ENCODE measurements at places on chromosomes 5 and 9.

GRCh38 chr5:96431376-96432187 is 1.5 kb downstream of the PCSK1 start:
- no peak for DNase-seq

- no peak for DNase-seq
Measured at GRCh38 chr5:173155912-173156311, 11.6 kb downstream of the BNIP1 start.

DNA sequence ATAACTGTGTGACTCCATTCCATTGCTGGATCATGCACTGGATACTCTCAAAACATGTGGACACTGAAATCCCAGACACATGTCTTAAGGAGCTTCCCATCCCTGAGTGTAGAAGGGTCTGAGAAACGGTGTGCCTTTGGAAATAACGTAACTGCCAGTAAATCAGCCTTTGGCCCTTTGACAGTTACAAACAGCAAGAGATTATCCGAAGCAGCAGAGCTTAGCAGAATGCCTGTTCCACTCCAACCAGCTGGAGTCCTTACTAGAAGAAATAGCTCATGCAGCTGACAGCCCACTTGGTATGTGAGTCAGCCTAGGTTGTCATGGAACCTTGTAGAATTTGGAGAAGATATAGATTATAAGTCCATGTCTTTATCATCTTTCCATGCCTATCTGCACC is 7.0 kb downstream of the TMEM252 start:
- DNase-seq = no peak

DNA sequence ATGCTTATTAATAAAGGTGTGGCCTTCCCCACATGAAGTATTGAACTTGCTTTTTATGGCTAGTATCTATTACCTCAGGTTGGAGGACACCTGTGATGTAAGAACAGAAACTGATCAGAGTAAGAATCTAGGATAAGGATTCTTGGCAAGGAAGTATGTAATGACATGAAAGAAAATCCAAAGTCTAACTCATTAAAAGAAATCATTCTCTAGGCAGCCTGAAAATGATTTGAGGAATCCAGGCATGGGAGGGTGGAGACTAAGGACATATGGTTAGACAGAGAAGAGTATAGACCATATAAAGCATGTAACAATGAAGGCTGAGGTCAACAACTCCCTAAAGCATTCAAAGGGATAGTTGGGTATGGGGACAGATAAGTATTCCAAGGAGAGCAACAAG is 32.9 kb downstream of the PFDN1 start:
- DNase-seq = no peak

DNA sequence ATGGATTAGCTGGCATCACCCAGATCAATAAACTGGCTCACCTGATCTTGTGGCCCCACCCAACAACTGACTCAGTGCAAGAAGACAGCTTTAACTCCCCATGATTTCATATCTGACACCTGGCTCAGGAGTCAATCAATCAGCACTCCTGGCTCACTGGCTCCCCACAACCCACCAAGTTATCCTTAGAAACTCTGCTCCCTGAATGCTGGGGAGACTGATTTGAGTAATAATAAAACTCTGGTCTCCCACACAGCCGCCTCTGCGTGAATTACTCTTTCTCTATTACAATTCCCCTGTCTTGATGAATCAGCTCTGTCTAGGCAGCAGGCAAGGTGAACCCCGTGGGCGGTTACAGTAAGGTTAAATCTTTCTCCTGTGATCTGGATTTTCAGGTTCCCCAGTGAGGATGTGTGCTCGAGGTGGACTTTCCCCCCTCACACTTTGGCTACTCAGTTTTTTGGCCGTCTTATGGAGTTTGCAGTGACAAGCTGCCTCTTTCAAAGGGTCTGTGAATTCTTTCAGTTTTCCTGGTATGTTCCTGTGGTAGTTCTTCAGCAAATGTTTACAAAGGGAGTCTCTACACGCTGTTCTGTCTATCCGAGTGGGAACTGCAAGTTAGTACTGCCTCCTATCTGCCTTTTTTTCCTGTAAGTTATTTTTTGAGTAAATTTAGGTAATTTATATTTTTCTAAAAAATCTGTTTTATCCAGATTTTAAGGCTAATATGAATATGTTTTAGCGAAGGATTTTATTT is 500.2 kb upstream of the NUDT12 start:
- DNase-seq = no peak

GRCh38 chr5:158473016-158473635 is 614.2 kb upstream of the CLINT1 start:
- no peak for DNase-seq

DNA sequence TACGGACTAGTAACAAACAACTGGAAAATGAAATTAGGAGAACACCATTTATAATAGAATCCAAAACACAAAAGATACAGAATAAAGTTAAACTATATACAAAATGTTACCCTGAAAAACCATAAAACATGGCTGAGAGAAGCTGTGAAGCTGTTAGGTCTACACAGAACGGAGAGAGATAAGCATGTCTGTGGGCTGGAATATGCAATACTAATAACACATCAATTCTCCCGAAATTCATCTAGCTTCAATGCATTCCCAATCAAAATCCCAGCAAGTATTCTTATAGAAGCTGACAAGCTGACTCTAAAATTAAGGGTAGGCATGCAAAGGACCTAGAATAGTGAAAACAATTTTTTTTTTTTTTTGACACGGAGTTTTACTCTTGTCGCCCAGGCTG is 32.5 kb downstream of the CAMSAP1 start:
- no peak for DNase-seq

- DNase-seq = no peak
Measured at GRCh38 chr9:115126404-115126803, 8.4 kb upstream of the TNC start.

DNA sequence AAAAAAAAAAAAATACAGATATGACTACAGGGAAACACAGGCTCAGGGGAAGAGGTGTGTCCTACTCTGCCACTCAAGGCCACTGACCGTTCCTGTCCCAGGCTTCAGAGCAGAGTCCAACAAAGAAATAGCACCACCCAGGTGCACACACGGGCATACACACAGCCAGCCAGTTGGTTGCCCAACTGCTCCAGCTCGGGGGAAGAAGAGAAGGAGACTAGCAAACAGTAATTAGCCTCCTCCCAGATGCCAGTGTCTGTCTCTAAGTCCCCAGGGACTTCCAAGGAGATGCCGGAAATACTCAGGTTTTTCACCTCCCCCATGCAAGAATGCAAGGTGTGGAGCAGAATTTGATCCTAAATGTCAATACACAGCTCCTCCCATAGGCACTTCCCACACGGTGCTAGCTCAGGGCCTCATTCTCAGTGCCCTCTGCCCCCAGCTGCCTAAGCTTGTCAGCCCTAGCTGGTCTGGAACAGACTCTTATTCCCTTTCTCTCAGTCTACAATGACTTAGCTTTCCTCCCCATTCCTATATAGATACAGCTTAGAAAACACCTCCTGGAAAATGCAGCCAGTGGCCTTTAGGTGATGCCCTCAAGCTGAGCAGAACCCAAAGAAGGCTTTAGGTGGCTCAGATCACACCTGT is 1.7 kb downstream of the MYORG start:
- no peak for DNase-seq

- DNase-seq = no peak
Measured at GRCh38 chr9:76887003-76887821, 18.7 kb downstream of the PRUNE2 start.

DNA sequence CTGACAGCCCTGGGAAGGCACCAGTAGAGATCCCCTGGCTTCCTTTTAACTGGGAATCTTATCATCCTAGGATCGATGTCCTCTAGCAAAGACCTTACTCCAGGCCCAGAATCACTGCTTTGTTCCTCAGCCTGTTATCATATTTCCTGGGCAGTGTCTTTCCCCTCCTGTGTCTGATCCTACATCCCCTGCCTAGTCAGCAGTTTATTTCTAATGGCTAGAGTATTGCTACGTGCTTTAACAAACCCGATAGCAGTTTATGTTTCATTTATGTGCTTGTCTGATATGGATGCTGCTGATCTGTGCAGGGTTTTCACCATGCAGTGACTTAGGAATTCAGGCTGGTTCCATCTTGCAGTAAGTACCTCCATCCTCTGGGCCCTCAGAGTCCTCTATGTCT is 20.9 kb upstream of the BARX1 start:
- DNase-seq = no peak

GRCh38 chr5:116451905-116452450 is 122.6 kb downstream of the SEMA6A start:
- no peak for DNase-seq

DNA sequence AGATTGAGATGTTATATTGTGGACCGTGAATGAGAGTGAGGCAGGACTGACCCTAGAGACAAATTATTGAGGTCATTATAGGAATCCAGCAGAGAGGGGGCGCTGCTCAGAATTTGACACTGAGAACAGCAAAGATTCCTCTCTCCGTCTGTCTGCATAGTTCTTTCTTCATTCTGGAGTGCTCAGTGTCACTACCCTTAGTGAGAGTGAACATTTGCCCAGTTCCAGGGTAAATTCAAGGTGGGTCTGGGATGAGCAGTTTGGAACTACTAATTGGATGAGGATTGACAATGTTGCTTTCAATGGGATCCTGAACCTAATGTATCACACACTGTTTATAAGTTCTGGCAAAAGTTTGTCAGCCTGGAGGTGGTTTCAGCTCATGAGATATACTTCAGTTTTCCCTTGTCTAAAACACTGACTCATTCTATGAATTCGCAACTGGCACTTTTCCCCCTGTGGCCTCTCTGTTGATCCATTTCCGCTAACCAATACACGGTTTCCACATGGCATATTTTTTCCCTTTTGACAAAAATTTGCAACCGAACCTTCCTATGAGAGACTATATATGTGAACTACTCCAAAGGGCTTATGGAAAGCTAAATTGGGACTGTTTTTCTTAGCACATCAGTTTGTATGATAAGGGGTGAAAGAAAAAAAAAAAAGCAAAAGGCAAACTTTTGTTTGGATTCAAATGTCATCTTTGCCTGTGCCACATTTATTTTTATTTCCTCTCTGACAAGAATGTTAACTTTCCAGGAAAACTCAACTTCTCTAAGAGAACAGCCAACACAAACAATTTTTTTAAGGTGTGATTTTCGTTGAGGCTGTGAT is 1240.7 kb upstream of the WWC1 start:
- no peak for DNase-seq

- no peak for DNase-seq
Measured at GRCh38 chr5:159002171-159002570, 97.5 kb downstream of the EBF1 start.

GRCh38 chr5:177445052-177445916 is 1.3 kb upstream of the PRR7 start:
- no peak for DNase-seq

DNA sequence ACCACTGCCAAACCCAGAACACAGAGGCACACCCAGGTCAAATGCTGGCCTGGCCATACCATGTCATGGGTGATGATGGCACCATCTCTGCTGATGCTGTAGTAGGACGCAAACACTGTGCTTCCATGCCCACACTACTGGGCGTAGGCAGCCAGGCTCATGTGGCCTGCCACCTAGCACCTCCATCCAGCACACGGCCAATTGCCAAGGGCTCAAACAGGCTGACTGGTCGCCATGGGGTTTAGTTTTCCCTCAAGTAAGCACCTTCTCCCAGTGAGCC is 39.4 kb downstream of the BICD2 start:
- DNase-seq = no peak

GRCh38 chr5:154356020-154356655 is 89.7 kb upstream of the SAP30L start:
- no peak for DNase-seq

DNA sequence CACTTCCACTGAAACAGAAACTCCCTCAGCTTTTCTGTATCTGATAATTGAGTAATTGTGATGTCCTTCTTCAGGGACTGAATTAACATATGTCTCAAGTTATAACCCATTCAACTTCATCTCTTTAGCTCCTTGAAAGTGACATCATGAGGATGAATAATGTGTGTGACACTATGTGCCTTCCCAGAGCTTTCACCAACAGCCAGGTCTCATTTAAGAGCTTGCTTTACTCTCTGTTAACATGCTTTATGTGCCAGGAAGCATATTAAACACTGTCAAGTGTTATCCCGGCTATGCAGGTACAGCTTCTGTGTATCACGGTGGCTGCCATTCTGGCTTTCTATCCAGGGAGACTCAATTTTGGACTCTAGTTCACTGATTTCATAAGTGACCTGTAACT is 799.9 kb downstream of the CDH12 start:
- DNase-seq = no peak

DNA sequence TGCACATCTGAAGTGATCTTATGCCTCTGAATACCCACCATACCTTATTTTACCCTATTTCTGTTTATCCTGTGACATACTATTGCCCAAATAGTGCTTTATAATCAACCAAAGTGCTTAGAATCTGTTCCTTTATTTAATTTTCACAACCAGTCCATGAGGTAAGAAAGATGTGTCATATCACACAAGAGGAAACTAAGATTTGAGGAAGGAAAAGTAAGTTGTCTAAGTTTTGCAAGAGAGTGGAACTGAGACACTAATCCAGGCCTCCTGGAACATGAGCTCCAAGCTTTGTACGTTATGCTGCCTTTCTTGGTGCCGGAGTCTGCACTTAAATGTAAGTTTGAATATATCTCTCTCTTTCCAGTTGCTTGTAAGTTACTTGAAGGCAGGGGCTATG is 17.2 kb downstream of the KDM3B start:
- no peak for DNase-seq

GRCh38 chr9:16312116-16312515 is 558.4 kb downstream of the BNC2 start:
- no peak for DNase-seq

DNA sequence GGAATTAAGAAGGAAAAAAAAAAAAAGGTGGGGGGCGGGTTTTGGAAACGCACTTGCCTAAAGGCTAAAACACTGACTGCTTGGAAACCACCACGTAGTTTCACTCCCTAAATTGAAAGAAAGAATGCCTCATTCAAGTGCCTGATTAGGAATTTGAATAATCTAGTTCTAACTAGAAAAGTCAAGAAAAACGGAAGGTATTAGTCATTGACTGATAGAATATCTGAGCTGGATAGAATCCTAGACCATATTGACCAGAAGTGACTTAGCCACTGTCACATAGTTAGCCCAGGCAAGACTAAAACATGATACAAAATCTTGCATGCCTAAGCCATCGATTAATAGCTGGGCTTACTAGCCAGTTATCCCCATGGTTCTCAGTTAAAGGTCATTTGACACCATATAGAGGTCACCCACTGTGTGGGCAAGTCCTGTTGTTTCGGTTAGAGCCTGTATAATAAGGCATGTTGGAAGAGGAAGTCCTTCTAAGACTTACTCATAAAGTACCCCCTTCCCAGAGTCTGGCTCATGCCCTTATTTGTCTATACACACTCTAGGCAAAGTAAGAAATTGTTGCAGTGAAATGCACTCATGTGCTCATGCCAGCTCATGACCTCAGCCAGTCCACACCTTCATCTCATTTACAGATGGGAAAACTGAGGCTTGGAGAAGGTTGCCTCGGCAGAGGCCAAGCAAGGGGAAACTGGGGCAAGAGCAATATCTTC is 40.2 kb downstream of the SH3RF2 start:
- no peak for DNase-seq

DNA sequence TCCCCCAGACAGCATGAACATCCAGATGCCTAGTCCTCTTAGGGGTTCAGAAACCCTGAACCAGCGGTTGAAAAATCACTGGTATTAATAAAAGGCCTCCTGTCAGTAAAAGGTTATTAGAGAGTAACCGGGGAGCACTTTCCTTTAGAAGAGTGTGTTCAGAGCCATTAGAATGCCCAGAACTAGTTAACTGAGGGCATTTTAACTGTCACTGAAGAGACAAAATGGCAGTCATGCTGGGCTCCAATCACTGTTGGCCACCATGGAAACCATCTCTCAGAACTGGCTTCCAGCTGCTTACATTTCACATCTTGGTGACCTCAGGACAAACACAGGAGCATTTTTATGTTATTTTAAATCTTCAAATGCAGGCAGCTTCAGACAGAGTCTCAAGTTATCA is 36.2 kb upstream of the GDA start:
- DNase-seq = no peak
